ENCODE measurements at places on chromosomes 4 and X.
A peak's percentile ranks its signal among the peaks of the same experiment; 100 is the strongest.

DNA sequence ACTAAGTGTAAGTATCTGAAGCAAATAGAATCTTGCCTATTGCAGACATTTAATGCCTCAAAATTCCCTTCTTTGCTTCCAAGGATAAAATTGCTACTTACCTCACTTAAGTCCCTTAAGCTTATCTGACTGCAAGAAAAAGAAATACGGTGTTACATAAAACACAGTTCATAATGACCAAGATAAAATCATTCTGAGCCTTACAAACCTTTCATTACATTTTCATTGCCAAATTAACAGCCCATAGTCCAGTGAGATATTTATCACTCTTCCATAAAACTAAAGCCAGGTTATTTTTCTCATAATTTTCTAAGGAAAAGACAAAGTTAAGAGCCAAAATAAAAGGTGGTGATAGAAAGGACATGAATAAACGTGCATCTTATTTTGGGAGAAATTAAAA, 74.9 kb upstream of the ZNF518B start:
- DNase-seq = no peak

- no peak for DNase-seq
Observed at GRCh38 chr4:181688872-181689271, 554.3 kb upstream of the TENM3 start.

- DNase-seq = no peak
Observed at GRCh38 chr4:156942991-156943390, 28.6 kb downstream of the PDGFC start.

DNA sequence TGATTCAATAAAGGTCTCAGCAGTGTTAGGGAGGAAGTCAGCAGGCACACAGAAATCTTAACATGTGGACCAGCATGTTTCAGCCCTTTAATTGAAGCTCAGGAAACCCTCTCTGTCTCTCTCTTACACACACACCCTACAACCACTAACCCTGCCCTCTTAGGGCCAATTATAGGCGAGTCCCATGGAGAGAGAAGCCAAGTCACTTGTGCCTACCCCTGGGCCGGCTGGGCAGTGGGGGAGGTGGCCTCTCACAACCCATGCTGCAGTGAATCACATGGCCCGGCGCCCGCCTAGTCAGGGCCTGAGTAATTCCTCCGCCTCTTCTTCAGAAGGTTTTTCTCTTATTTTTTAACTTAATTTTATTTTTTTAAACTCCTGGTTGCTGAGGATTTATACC, 3.7 kb downstream of the FGD1 start:
- DNase-seq = no peak

- no peak for DNase-seq
Observed at GRCh38 chr4:118180776-118181175, 146.5 kb downstream of the NDST3 start.

GRCh38 chr4:118751629-118752323, 66.6 kb downstream of the METTL14 start:
- DNase-seq = no peak

DNA sequence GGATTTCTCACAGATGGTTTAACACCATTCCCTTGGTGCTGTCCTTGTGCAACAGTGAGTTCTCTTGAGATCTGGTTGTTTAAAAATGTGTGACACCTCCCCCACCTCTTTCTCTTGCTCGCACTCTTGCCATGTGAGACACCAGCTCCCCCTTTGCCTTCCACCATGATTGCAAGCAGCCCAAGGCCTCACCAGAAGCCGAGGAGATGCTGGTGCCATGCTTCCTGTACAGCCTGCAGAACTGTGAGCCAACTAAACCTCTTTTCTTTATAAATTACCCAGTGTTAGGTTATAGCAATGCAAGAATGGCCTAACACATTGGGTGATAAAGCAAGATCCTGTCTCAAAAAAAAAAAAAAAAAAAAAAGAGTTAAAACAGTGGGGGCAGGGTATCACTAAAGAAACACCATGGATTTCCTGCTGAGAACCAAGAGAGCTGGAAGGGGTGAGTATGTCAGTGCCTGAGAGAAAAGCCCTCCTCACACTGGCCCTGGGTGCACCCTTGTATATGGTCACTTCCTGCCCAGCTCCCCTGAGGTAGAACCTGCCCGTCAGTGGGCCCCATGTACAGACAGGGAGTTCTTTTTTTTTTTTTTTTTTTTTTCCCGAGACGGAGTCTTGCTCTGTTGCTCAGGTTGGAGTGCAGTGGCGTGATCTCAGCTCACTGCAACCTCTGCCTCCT, 46.4 kb downstream of the APOO start:
- DNase-seq = no peak

DNA sequence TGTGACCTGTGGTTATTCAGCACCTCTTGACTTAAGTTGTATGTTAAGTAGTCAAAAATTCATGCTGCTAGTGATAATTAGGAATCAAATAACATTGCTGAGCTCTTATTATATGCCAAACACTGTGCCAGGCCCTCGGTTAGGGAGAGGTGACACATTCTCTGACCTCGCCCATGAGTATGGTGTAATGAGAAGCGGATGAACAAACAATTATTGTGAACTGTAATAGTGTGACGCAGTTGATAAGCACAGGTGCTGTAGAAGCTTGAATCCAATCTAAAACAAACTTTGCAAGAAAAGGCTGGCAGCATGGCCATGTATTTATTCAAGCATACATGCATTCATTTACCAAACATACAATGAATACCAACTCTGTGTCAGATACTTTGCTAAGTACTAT, 303.5 kb upstream of the HS3ST1 start:
- no peak for DNase-seq

DNA sequence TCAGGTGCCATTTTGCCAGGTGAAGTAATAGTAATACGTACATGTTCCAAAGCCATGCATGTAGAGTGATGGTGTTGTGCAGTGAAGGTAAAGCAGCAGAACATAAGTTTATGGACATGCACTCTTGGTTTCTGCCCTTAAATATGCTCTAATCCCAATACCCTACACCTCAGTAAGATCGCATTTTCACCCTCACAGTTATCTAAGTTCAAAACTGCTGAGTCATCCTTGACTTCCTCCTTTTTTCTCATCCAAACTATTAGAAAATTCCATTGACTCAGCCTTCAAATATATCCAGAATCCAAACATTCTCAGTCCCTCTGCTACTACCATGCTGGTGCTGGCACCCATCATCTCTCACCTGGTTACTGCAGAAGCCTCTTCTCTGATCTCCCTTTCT, 652.9 kb upstream of the IGFBP7 start:
- DNase-seq = no peak

- DNase-seq = no peak
Observed at GRCh38 chrX:19343085-19343534, 617 bp upstream of the PDHA1 start.

GRCh38 chr4:128388352-128388630, 100.7 kb upstream of the PGRMC2 start:
- DNase-seq = no peak

DNA sequence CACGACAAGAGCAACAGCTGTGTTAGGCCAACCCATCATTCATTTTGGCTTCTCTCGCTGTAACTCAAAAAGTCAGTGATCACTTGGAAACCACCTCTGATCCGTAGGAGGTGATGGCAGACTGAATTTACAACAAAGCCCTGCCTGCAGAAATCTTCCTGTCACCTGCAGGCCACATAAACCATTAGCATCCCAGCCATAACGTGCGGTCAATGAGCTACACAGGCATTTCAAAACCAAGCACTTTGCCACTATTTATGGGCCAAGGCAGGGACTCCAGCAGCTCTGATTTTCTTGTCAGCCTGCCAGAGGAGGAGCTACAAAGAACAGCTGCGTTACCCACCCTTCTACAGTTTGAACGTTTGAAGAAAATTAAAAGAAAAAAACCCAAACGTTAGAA, 228.1 kb upstream of the PPARGC1A start:
- DNase-seq = no peak

DNA sequence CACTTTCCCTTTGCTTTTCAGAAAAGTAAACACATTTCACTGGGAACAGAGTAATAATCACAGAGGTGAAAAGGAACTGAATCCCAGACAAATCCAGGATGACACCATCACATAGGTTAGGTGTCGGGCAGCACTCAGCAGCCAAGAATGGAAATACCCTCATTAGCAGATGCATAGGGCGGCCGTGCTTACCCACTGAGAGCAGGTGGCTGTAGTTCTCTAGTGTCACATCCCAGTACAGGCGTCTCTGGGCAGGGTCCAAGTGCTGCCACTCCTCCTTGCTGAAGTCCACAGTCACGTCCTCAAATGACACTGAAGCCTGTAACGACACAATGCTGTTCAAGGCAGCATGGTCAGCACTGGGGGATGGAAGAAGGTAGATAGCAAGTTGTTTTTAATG, 26.9 kb downstream of the ZNF41 start:
- DNase-seq = no peak

GRCh38 chrX:127085939-127086338, 266.4 kb downstream of the PRR32 start:
- DNase-seq = no peak

DNA sequence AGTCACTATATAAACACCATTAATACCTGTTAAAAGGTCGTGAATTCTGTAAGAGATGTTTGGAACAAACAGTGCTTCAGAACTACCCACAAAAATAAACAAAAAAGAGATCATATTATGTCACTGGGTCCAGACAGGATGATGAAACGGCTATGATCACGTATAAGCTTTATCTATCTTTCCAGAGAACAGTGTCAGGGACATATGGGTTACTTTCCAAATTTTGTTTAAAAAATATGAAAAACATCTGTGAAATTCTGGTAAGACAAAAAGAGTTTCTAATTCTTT, 90.0 kb downstream of the SORBS2 start:
- DNase-seq = no peak

GRCh38 chrX:54529151-54529550, 868 bp upstream of the GNL3L start:
- DNase-seq = no peak

GRCh38 chr4:125666635-125667034, 351.9 kb downstream of the FAT4 start:
- DNase-seq = no peak

- DNase-seq = no peak
Observed at GRCh38 chr4:151284534-151285245, 7.7 kb downstream of the PRSS48 start.

DNA sequence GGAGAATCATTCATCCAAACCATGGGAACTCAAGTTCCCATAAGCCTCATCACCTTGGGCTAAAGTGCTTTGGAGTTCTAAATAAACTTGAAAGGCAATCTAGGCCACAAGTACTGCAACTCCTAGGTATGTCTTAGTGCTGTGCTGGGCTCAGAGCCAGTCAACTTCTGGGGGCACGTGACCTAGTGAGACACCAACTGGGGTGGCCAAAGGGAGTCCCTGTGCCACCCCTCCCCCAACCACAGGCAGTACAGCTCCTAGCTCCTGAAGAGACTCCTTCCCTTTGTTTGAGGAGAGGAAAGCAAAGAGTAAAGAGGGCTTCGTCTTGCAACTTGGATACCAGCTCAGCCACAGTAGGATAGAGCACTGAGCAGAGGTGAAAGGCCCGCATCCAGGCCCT, 154.2 kb upstream of the IL1RAPL2 start:
- no peak for DNase-seq

DNA sequence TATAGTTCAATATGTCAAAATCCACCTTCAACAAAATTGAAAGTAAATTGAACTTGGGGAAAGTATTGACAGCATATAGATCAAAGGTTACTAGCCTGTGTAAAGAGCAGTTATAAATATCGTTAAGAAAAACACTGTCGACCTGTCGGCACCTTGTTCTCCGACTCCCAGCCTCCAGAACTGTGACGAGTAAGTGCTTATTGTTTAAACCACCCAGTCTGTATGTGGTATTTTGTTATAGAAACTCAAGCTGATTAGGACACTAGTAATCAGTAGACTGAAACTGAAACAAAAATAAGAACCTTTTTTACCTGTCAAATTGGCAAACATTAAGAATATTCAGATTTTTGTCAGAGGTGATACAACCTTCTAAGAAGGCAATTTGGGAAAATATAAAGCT, 17.0 kb downstream of the HTT start:
- DNase-seq = no peak

GRCh38 chrX:1400742-1401471, 9.0 kb upstream of the SLC25A6 start:
- no peak for DNase-seq

- DNase-seq = no peak
Observed at GRCh38 chr4:180630012-180630665, 1613.1 kb upstream of the TENM3 start.

- DNase-seq = no peak
Observed at GRCh38 chr4:82125787-82126297, 247.9 kb downstream of the HNRNPD start.

- no peak for DNase-seq
Observed at GRCh38 chrX:23334848-23335599, at the start of gene PTCHD1. Gene PTCHD1, plus strand, starts transcription at chrX:23334849. Its CDS starts 27 bp downstream, at chrX:23334876.

GRCh38 chr4:31370866-31371465, 650.8 kb downstream of the PCDH7 start:
- DNase-seq = peak; percentile 24

GRCh38 chrX:128051526-128051925, 677 bp downstream of the ACTRT1 start:
- no peak for DNase-seq

GRCh38 chr4:65747386-65747785, 77.1 kb upstream of the EPHA5 start:
- no peak for DNase-seq

DNA sequence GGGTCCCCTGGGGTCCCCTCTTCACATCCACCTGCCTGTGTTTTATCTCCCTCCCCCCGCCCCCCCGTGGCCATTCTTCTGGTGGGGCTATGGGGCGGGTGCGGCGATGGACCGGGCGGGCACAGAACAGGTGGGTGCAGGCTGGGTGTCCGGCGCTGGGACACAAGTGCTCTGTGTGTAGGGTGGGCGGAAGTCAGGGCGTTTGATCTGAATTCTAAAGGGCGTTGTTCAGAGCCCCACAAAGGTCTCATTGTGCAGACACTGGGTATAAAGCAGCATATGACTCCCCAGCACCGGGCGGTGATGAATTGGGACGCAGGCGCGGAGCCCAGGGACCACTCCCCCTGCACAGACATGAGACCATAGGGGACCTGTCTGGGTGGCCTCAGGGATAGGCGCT, at the start of gene GJB1:
GJB1 (plus strand) TSS at position 296 of the 400 bp plus-strand sequence. CDS start 484 bp downstream, outside the sequence.
- no peak for DNase-seq

DNA sequence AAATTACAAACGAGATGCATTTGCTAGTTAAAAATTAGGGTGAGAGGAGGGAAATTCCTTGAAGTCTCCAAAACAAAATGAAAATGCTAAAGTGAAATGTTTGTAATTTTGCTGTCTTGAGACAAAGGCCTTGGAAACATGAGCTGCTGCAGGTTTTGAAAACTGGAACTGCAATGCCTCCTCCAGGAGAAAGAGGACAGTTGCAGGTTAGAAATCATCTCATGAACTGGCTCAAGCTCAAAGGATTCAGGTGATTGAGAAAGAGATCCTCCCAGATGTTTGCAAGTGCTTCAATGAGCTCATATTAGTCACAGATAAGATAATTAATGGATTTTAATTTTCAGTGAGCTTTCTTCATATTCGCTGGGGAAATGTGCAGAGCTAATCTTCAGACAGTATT, 32.4 kb downstream of the SMPX start:
- no peak for DNase-seq

DNA sequence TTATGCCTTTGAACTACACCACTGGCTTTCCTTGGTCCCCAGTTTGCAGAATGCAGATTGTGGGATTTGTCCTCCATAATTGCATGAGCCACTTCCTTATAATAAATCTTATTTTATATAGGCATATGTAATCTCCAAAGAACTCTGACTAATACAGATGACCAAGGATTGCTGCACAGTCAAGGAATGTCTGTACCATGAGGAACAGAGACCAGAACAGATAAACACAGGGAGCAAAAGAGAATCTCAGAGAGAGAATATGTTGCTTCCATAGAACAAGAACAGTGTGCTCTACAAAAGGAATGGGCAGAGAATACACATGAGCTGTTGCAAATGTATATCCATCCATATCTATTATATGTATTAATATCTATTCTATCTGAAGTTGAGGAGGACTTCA, 111.1 kb downstream of the ADRA2C start:
- no peak for DNase-seq

GRCh38 chr4:38574559-38575333, 89.3 kb upstream of the KLF3 start:
- peak; percentile 69 for DNase-seq
